ENCODE measurements at places on chromosomes 2 and 18. TPM values are rescaled to one million over a fixed set of nuclear protein-coding genes. Genes with fewer than 3 reads are reported as not detected.

DNA sequence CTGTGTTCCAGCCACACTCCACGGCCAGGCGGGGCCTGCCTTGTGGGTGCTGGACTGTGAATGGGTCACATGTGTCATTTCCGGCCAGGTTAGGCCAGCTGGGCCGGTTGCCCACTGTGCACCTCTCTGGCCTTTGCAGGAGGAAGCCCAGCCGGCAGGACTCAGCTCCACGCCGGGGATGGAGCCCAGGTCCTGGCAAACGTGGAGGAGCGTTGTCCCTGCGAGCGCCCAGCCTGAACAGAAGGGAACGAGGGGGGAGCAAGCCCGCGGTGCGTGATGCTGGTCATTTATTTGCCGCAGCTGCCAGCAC is 152.9 kb downstream of the PXDN start:
- no peak for DNase-seq

- DNase-seq = no peak
Measured at GRCh38 chr2:235078914-235079472, 127.2 kb downstream of the SH3BP4 start.

GRCh38 chr2:66790651-66791181 is 355.8 kb downstream of the MEIS1 start:
- no peak for DNase-seq

GRCh38 chr2:144339048-144339447 is 180.9 kb downstream of the ZEB2 start:
- no peak for DNase-seq

- DNase-seq = no peak
Measured at GRCh38 chr18:24491927-24492834, 31.7 kb downstream of the HRH4 start.

The WNT10A gene
- total RNA-seq = not detected

- no peak for DNase-seq
Measured at GRCh38 chr18:76967721-76968472, 145.5 kb downstream of the ZNF236 start.

The MALL gene
- 94.9 TPM for total RNA-seq

DNA sequence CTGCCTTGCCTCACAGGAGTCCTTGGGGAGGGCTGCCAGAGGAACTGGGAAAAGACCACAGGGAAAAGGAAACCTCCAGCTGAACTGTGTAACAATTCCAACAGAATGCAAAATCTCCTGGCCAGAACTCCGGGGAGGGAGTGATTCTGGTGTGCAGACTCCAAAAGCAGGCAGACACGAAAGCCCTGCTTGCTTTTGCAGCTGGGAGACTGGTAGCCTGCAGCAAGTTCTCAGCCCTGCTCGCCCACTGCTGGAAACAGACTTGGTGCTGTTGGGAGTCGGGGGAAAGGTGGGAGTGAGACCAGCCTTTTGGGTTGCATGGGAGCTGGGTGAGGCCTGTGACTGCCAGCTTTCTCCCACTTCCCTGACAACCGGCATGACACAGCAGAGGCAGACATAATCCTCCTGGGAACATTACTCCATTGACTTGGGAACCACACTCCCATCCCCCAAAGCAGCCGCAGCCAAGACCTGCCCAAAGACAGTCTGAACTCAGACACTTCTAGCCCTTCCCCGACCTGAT is 26.0 kb upstream of the NMI start:
- DNase-seq = no peak

- no peak for DNase-seq
Measured at GRCh38 chr2:3114406-3115185, 263.0 kb downstream of the EIPR1 start.

GRCh38 chr2:218026244-218026643 is 23.4 kb upstream of the TNS1 start:
- no peak for DNase-seq

DNA sequence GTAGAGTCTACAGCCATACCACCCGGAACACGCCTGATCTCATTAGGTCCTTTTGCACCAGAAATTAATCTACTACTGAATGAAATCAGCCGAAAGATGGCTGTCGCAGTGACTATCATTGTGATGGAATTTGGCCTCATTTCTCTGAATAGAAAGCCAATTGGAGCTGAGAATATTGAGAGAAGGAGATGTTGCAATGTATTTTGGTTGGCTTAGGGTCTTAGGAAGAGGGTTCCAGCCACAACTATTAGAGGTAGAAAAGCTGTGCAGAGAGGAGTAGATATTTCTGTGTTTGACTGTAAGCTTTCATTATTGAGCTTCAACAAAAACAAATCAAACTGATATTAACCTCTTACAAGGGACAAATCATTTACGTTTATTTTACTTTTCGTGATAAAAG is 98.1 kb downstream of the THSD7B start:
- no peak for DNase-seq

The SLC9A4 gene
- not detected for total RNA-seq

GRCh38 chr2:38033646-38034045 is 42.3 kb downstream of the CYP1B1 start:
- no peak for DNase-seq

The IL1RL2 gene
- not detected for total RNA-seq

The MOCOS gene
- 1.8 TPM for total RNA-seq

DNA sequence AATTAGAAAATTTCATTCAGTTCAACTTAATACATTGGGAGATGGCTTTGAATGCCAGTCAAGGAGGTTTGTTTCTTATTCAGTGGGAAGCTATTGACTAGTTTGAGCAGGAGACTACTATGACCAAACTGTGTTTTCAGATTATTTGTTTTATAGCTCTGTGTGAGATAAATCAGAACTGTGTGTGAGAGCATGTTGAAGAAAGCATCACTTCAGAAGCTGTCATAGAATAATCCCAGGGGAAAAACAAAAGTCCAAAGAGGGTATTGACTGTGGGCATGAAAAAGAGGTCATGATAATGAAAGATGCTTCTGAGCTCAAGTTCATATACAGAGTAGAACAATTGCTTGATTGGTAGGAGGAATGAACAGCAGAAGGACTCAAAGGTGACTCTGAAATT is 160.6 kb downstream of the MAP2 start:
- DNase-seq = no peak

The HTR2B gene
- 0.19 TPM for total RNA-seq

DNA sequence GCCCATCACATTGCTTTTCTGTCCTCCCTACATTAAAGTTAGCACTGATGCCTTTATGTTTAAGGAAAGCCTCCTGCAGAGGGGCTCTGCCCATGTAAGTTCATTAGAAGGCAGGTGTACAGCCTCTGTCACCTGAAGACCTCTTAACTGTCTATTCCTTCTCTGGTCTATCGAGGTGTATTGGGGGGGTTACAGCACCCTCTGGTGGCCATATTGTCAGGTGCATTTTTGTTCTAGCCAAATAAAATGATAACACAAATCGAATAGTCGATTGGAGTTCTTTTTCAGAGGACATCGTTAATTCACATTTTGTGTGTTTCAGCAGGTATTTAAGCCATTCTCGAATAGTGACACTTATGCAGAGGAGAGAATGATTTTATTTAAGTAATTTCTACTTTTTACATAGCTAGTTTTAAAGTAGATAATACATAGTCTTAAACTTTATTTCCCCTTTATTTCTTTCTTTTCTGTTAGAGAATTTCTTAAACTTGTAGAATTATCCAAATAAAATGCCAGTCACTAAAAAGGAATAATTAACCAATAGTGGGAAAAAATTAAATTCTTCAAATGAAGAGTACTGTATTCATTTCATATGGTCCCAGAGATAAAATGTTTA is 136.8 kb downstream of the NEDD4L start:
- DNase-seq = no peak

GRCh38 chr2:207254591-207255464 is 89.1 kb upstream of the KLF7 start:
- no peak for DNase-seq

The TBR1 gene
- not detected for total RNA-seq

The PROKR1 gene
- total RNA-seq = not detected

DNA sequence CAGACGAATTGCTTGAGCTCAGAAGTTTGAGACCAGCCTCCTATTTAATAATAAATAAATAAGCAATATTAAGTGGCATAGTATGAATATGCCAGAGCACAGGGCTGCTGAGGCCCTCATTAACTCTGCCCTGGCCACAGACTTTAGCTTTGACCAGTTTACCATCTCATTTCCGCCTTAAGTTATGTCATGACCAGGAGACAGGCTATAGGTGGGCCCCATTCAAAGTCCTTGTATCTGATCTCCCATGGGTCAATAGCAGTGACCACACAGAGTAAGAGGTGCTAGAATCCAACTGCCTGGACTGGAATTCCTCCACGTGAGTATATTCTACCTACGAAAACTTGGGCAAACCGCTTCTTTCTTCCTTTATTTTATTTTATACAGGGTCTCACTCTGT is 13.4 kb upstream of the ASXL2 start:
- no peak for DNase-seq

GRCh38 chr18:7577706-7578105 is 10.6 kb downstream of the PTPRM start:
- DNase-seq = no peak

GRCh38 chr2:85933753-85934594 is 45.2 kb upstream of the ST3GAL5 start:
- DNase-seq = peak; percentile 42

DNA sequence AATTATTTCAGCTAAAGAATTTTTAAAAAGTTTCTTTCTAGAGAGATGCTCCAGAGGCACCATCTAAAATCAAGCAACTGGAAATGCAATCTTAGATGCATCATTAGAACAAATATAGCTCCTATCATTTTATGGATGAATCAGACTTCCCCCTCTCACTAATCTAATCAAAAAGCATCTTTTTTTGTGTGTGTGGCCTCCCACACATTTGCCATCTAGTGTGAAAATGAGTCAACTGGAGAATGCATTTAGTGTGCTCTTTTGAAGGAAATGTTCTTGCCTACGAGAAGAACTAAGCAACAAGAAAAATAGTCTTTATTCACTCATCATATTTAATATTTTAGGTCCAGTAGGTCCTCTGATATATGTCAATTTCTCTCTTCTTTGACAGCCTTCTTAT is 39.5 kb upstream of the FIGN start:
- DNase-seq = no peak

The SERPINB4 gene
- not detected for total RNA-seq

DNA sequence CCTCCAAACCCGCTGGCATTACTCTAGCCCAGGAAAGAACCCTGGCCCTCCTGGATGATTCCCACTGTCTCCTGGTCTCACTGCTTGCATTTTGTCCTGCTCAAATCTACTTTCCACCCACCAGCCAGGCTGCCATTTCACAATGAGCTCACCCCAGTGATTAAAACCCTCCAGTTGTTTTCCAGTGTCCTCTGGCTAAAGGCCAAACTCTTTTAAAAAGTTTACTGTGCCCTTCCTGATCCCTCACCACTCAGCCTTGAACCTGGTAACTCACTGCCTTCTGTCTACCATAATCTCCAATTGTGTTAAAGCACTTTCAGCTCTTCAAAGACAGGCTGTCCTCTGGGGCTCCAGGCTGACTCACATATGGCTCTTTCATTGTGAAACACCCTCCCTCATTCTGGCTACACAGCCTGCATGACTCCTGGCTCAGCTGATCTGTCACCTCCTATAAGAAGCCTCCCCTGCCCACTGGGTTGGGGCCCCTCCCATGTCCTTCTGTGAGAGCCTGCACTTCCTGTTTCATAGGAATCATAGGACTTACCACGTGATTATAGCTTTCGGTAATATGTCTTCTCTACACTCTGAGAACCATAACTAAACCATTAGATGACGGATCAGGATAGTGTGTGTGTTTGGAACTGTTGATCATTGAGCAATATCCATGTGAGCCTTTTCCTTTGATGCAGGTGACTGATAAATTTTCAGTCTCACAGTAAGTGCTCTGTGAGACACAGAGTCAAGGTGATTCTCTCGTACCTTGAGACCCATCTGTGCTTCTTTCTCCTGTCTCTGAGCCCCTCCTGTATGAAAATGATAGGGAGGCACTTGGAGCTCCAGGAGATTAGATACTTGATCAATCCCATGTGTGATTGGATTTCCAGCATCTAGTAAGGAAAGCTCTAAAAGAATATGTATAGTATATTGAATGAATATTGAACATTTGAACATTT is 590.8 kb upstream of the ID2 start:
- DNase-seq = no peak

DNA sequence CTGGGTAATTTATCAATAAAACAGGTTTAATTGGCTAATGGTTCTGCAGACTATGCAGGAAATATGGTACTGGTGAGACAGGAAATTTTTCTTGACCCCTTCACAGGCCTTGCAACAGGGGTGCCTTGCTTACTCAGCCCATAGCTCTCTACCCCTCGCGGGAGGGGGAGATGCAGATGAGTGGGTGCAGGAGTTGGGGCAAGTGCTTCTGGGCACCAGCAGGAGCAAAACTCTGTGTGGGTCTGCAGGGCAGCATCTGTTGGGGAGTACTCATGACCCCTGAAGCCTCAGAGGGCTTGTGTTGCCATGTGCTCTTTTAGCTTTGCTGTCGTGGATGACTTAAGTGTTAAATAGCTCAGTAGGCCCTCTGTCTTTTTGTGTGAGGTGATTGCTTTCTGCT is 48.6 kb downstream of the GULP1 start:
- DNase-seq = no peak

DNA sequence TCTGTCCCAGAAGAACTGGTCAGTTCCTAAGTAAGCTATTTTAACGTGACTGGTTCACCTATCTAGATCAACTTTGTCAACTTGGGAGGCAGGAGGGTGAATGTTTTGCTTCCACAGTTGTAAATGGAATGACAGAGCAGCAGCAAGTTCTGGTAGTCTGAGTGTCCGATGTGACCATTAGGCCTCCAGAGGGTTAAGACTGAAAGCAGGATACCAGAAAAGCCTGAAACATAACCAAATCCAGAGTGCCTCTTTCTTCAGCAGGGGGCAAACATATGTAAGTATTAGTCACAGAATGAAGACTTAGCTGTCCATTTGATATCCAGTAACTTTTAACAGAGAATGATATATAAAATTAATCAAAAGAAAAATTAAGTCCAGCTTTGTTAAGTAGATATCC is 9.2 kb downstream of the HOXD3 start:
- no peak for DNase-seq

The REG1A gene
- not detected for total RNA-seq

GRCh38 chr2:217392930-217393584 is 533.2 kb upstream of the TNP1 start:
- DNase-seq = no peak

The SERPINB5 gene
- not detected for total RNA-seq

GRCh38 chr18:9648431-9649163 is 34.2 kb upstream of the PPP4R1 start:
- no peak for DNase-seq

The PSMD1 gene
- 104 TPM for total RNA-seq

DNA sequence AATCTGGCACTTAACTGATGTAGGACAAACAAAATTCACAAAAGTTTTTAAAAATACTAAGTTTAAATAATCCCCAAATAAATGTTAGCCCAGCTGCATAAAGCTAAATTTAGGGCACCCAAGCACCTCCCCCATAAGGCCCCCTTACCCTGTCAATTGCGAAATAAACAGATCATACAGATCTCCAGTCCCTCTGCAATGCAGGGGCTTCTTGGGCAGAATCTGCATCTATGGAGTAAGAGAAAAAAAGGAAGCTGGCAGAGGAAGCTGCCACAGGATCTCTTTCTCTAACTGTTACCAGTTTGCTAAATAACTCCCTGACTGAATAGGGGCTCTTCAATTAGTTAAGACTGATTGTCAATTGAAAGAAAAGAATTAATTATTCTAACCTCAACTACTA is 117.7 kb downstream of the MEMO1 start:
- no peak for DNase-seq

The IL1F10 gene
- not detected for total RNA-seq
